Right renal cortex interstitium (tissue), 3 donors: ENCODE measurements at places on chromosomes 5 and 9.
A peak's percentile ranks its signal among the peaks of the same experiment; 100 is the strongest.

DNA sequence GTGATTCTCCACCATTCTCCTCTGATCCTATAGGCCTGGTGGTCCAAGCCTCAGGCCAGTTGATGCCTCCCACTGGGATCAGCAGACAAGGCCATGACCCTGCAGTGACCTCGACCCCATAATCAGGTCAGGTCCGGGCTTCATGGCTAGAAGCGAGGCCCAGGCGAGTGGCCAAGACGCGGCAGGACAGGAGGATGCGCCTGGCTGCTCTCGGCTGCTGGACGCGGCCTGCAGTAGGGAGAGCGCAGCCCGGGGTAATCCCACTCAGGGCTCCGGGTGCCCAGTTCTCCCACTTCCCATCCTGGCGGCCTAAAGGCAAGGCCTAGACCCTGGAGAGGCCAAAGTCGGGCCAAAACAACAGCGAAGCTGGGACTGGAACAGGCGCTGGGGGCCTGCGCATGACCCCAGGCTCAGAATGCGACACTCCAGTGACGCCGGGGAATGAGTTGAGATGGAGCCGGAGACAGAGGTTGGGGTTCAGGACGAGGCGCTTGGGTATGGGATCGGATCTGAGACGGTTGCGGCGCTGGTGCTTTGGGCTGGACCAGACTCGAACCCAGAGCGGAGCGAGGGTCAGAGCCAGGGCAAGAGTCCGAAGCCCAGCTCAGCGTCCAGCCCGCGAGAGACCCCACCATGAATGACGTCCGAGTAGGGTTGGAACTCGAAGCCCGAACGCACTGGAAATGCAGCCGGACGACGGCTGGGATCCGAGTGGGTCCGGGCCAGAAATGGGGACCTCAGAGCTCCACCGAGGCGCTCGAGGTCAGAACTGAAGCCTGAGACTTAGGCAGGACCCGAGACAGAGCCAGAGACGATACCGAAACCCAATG lies 3.2 kb downstream of the LHX6 start:
- DNase-seq, result no peak

DNA sequence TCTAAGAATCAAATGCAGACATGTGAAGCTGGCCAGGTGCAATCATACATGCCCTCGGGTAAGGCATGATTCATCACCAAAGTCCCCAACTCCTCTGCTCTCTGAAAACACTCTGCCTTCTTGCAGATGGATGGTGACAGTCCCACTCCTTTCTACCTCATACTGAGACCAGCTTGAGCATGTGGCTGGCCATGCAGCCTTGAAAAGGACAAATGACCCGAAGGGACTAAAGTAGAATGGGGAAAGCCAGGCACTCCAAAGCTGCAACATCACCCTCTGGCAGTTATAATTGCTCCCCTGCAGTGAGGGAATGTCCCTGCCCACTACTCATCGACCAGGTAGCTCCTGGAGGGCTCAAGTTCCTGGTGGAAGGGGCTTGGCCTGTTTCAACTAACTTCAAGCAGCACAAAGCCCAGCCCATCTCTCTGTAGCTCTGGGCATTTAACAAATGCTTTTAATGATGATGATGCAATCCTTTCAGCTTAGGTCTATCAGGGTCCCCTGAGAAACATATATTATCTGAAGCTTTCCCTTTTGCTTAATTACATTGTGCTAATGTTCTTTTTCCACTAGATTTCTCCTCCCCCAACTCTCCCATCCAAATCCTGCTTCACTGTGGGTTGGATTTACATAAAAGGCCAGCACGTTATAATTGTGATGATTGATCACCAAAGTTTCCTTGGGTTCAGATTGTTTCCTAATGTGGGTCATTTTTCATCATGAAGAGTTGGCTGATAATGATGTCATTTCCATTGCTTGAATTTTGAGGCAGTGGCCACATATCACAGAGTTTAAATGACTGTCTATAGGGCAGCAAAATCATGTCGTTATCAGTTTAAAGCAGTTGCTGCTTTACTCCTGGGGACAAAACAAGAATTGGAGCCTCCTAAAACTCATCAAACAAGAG lies 436.5 kb upstream of the SLC30A5 start:
- DNase-seq, result no peak

DNA sequence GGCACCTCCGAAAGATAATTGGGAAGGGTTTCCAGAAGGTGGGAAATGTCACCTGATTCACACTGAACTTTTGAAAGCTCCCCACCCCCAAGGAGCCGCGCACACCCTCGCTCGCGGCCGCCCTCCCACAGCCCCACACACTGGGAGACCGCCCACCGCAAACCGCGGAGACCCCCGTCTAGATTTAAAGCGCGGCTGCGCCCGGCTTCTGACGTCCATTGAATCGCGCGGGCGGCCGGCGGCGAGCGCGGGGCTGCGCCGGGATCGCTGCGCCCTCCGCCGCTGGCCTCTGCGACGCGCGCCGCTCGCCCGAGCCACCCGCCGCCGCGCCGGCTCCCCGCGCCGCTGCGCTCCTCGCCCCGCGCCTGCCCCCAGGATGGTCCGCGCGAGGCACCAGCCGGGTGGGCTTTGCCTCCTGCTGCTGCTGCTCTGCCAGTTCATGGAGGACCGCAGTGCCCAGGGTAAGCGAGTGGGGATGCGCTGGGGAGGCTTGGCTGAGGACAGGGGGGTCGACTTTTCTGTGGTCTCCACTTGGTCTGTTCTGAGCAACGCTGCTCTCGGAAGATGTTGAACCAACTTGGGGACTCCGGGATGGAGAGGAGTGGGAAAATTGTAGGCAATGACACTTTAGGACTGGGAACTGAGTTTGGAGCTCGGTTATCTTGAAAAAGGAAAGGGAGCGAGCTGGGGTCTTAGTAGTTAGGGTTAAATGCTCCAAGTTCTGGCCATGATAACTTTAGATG lies at the start of gene FST:
TSS of gene FST (plus strand) at position 214 of the 743 bp plus-strand sequence. CDS start at position 377, 163 bp downstream.
- peak; percentile 29 for DNase-seq

DNA sequence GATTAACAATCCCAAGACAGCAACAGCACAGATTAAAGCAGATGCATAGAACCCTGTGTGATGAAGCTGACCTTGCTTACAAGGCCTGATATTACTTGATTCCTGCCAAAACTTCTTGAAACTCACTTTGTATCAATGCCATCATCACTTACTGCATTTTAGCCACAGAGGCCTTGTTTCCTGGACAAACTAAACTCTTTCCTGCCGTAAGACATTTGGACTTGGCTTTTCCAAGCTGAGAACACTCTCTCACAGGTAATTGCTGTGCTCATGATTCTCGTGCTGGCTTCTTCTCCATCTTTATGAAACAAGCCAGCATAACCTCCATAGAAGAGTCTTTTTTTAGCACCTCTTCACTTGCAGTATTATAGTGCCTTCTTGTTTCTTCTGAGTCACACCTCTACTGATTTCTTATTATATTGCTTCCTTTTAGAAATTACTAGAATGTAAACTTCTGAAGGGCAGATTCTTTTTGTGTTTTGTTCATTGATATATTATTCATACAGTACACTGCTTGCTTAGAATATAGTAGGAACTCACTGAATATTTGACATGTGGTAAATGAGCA lies 456.5 kb upstream of the ZNF608 start:
- no peak for DNase-seq

DNA sequence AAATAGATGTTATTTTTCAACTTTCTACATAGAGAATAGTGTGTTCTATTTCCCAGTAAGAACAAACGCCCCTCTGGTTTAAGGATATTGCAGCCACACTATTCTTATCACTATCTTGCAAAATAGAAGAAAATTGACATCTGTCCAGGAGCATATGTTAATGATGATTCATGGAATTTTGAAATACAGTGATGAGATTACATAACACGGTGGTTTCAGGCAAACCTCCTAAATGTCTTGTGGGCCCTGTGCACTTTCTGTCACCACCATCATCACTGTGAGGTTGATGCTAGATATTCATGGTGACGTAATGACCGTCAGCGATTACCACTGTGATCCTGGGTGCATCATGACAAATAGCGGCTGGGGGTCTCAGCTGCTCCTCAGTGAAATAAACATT lies 48.1 kb downstream of the CFAP90 start:
- DNase-seq, result no peak

DNA sequence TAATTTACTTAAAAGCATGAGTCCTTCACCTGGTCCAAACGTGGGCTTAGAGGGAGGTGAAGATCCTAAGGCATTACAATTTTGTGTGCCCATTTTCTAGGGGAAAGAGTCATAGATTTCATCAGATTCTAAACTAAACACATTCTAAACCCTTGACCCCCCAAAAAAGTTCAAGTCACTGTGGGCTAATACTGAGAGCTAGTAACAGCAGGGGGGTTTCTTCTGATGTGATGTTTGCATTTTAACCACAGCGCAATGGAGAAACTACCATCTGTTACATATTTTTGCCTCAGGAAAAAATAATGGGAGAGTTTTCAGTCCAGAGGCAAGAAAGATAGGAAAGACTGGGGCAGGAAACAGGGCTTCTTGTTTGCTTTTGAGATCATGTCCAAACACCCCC lies 110.8 kb upstream of the SLC1A3 start:
- no peak for DNase-seq

DNA sequence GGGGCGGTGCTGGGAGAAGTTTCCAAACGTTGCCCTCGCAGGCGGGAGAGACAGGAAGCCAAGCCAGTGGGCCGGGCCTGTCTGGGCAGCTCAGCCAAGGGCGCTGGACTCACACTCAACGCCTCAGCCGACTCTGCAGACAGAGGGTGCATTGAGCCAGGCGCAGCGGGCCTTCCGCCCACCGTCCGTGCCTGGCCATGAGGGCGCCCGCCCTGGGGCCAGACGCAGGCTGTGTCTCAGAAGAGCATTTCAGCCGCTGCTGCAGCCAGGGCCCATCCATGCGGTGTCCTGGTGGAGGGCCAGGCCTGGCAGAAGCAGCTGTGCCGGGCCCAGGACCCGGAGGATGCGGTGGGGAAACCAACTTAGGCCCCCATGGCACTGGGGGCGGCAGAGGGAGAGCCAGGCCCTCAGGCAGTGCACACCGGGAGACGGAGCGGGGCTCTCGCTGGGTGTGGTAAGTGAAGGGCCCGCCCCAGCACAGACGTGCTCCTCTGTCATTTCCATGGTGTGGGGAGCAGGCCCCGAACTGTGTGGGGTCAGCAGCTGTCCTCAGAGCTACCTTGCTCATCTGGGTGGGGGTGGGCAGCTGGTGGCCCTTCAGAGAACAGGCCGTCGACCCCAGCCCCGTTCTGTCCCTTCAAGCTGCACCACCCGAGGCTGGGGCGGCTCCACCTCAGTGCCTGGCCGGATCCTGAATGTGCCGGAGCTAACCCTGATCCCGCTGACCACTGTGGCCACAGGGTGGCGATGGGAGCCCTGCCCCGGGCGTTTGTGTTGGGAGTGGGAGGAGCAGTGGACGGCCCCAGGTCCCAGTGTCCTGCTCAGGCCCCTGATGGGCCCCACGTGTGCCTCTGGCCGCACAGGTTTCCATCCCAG lies 18.0 kb downstream of the DNLZ start:
- DNase-seq, result no peak

DNA sequence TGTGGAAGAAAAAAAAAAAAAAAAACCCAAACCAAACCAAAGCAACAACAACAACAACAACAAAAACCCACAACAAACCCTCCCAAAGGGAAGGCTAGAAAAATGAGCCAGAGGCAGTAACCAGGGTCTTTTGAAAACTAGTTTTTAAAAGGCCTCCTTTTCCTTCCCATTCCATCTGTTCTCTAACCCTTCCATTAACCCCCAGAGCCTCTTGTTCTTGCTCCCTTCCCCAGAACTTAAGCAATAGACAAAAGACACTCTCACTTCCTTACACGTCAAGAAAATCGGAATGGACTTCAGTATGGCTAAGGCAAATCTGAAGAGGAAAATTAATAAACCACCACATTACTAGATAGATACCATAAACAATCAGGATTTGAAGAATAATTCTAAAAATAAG lies 292.8 kb downstream of the ARL15 start:
- DNase-seq, result no peak
